ENCODE measurements at places on chromosomes 5 and 9.

DNA sequence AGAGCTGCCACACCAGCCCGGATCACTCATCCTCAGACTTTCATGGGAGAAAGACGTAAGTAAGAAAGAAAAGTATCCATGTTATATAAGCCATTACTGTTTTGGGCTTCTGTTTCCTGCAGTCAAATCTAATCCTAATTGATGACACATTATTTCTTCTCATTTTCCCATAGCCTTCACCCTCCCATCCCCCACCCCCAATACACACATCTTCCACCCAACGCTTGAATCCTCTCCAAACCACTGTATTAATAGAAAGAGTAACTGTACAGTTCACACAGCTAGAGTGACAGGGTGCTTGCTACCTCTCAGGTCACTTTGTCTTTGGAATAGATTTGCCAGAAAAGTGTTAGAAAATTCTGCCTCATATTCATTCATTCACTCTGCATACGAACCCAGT, 69.3 kb upstream of the IL17B start:
- no peak for DNase-seq

DNA sequence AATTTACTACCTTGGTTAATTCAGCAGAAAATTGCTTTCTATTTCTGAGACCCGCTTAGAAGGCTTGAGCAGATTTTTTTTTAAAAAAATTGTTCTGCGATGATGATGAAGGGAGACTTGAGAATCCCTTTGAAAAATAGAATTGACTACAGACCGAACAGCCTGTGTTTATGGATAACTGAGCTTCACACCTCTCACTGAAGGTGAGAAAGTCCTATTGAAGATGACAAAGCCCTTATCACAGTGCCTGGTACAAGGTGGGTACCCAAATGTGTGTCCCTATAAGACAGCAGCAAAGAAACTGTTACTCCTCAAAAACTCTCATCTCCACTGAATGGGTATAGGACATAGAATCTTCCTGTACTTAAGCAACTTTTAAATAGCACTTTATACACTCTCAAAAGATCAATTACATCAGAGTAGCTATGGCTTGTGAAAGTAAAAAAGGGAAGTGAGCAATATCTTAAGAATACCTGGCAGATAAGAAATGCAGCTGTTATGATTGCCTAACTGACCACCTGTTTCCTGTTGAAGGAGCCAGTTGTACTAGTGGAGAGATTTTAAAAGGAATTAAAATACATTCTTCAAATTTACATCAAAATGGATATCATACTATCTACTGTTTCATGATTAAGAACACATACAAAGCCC, 419.7 kb downstream of the CHSY3 start:
- peak; percentile 60 for DNase-seq

- DNase-seq, result no peak
Observed at GRCh38 chr9:70020217-70020616, 23.4 kb upstream of the MAMDC2 start.

DNA sequence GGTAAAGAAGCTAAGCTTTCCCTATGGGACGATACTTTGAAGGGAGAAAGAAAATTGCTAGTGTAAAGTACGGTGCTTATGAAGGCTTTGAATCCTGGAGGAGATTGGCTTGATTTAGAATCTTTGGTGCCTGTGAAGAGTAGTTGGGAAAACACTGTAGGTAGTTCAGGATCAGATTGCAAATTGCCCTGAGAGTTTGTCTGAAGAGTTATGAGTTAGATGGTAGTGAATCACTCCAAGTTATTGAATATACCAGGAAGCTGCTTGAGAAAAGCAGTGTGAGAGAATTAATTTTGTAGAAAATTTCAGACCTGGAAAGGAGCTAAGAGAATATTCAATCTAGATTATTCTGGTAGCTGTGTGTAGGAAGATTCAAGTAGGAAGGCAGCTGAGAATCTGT, 11.5 kb downstream of the MAN2A1 start:
- DNase-seq, result peak; percentile 37

DNA sequence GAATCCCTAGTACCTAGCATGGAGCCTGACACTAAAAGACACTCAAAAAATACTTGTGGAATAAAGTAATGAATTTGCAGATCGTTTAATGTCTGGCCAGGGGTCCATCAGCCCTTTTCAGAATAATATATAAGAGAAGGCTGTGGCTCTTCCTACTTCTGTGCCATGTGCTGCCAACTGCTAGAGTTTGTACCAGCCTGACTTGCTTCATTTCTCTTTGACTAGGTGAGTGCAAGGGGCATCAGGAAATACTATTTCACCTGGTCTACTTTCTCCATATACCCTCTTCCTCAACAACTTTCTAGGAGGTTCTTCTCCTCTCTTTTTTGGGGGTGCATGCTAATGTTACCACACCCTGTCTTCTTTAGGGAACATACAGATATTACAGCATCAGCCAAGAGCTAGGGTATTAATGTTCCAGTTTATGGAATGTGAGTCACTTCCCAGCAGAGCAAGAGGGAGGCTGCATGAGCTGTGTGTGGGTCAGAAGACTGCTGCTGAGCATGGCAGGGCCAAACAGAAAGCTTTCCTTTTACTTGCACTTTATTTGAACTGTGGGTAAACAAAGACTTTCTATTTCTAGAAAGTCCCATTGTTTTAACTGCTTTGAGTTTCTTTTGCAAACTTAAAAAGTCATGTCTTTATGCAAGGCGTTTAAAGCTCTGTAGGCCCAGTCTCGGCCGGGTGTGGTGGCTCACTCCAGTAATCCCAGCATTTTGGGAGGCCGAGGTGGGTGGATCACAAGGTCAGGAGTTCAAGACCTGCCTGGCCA, 158.9 kb downstream of the ADAMTSL1 start:
- DNase-seq, result peak; percentile 89

DNA sequence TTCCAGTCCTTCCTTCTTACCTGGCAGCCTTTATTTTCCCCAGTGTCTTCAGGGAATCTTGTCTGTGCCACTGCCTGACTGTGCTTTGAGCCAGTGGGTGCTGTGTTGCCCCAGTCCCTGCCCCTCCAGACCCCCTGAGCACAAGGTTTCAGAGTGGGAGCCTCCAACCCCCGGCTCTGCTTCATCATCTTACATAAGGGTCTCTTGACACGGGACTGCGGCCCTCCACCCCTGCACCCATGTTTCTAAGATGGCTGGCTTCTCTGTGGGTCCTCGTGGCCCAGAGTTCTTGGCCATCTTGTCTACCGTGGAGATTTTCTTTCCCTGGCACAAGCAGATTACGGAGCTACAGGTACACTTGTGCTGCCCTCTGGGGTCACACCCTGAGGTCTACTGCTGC, 194.1 kb downstream of the CACNA1B start:
- no peak for DNase-seq

DNA sequence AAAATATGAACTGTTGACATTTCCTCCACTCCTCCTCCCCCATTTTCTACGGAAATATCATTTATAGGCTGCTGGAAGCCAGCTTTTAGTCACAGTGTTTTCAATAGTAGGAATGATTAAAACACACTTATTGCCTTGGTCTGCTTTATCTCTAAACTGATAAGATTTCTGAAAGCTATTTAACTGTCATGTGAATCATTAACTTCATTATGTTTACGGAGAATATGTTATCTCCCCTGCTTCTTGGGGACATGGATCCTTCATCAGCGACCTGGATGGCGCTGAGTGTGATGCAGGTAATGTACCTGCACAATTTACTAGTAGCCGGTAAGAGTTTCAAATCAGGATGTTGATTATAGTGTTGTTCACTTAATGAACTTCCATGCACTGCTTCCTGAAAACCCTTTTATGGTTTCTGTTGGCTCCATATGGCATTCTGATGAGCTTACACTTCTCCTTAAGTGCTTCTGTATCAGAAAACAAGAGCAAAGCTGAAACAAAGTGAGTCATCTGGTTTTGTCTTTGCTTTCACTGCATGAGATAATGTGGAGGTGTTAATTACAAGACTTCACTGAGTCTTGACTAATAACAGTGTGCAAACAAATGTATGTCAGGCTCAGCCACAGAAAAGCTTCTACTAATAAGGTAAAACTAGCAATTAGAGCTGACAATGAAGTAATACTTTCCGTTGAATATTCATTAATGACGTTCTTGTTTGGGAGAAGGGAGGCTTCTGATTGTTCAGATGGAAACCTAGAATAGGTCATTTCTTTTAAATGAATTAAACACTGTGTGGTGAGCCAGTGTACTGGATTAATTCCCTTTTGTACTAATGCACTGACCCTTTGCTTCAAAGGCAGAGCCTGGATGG, 162.4 kb upstream of the ZNF608 start:
- DNase-seq, result peak; percentile 19

DNA sequence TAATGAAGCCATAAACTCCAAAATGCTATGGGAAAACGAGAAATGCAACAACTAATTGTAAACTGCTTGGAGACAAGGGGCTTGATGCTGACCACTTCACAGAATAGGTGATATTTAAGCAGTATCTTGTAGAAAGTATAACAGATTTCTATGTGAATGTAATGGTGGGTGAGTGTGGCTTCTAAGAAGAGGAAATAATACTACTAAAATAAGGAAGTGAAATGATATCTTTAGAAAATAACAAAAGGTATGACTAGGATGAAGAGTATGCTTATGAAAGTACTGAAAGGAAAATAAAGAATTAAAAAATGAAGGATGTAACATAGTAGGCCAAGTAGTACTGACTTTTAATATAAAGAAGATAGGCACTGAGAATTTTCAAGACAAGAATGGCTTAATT, 94.2 kb downstream of the AGTPBP1 start:
- no peak for DNase-seq

GRCh38 chr5:126300293-126300692, 122.9 kb upstream of the GRAMD2B start:
- DNase-seq, result peak; percentile 3

GRCh38 chr5:133367984-133368383, 244.4 kb downstream of the FSTL4 start:
- DNase-seq, result no peak

DNA sequence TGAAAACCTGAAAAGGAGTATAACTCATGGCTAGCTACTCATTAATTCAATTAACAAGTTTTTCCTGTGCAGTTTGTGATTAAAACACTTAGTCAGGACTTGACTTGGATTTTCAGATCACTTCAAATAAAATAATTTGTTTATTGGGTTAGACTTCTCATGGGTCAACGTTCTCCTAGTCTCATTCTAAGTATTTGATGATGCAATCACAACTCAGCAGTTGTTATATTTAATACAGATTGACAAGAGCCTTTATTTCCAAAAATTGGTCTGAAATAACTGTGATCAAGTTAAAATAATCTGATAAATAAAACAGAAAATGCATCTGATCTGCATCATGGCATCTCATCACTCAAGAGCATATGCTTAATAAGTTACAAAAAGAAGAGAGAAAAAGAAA, 113.9 kb downstream of the FGF10 start:
- DNase-seq, result no peak

DNA sequence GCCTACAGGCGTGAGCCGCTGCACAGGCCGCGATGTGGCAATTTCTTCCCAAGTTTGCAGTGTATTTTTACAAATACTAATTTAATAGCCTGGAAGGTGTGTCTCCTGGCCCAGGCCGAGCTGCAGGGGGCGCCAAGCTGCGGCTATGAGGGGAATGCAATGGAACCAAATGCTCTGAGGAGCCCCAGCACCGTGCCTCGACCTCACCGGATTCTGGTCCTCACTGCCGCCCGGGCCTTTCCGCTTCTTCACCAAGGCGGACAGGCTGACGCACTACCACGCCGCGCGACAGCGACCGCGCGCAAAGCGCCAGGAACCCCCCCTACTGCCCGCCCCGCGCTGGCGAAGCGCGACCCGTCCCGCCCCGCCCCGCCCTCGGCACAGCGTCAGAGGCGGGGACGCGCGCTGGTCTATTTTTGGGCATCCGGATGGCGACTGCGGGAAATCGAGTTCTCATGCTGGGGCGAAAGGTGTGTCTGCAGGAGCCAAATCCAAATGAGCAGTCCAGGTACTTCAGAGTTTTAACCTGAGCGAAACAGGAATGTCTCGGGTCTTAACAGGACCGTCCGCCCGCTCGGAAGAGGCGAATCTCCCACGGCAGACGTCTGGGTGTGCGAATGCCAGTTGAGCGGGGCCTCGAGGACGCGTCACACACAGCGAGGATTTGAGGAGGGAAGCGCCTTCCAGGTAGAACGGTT, 31.7 kb upstream of the PRXL2C start:
- no peak for DNase-seq

- no peak for DNase-seq
Observed at GRCh38 chr9:119441338-119441737, 72.1 kb upstream of the BRINP1 start.

DNA sequence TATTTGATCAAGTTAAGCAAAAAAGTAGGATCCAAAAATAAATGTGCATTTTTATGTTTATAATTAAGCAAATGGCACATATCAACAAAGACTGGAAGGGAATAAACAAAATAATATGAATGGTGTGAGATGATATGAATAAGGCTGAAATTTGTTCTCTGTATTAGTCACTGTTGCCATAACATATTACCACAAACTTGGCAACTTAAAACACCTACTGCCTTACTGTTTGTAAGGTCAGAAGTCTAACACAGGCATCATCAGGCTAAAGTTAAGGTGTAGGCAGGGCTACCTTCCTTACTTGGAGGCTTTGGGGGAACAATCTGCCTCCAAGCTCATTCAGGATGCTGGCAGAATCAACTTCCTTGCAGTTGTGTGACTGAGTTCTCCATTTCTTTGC, 19.3 kb downstream of the PGGT1B start:
- DNase-seq, result peak; percentile 52

DNA sequence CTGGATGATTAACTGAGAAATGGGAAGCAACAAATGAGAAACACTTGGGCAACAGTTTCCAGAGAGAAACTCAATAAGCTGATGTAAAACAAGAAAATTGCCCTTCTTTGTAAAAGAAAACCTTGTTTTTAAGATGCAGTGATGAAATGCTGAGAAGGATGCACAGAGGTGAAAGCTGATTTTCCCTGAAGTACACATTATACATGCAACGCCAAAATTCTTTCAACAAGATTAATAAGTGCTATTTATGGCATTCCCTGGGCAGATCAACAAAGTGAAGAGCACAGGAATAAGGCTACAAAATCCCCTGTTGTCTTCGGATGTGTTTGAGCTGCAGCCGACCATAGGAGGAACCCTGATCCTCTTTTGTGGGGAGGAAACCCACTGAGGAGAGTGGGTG, 208.0 kb upstream of the ANKH start:
- no peak for DNase-seq

- no peak for DNase-seq
Observed at GRCh38 chr9:108211411-108211955, 644.3 kb downstream of the ACTL7B start.

- no peak for DNase-seq
Observed at GRCh38 chr5:6491196-6491918, 42.7 kb downstream of the UBE2QL1 start.

- DNase-seq, result no peak
Observed at GRCh38 chr5:65383859-65384258, 97.9 kb downstream of the ADAMTS6 start.

GRCh38 chr9:93379051-93379450, 72.4 kb upstream of the FAM120A start:
- DNase-seq, result no peak

- DNase-seq, result peak; percentile 6
Observed at GRCh38 chr9:20513126-20513913, 109.0 kb downstream of the MLLT3 start.

- DNase-seq, result no peak
Observed at GRCh38 chr9:85200726-85201404, 531.3 kb downstream of the NTRK2 start.

Data from LHCN-M2 (cell line).